Smooth muscle cell of the brain vasculature (primary cell): ENCODE measurements at places on chromosomes 5 and 9.

- no peak for DNase-seq
Measured at GRCh38 chr5:177090813-177091212, 4.1 kb downstream of the FGFR4 start.

GRCh38 chr5:128424646-128425045 lies 113.4 kb downstream of the FBN2 start:
- DNase-seq = no peak

GRCh38 chr5:73192370-73192769 lies 19.4 kb downstream of the TMEM174 start:
- no peak for DNase-seq

DNA sequence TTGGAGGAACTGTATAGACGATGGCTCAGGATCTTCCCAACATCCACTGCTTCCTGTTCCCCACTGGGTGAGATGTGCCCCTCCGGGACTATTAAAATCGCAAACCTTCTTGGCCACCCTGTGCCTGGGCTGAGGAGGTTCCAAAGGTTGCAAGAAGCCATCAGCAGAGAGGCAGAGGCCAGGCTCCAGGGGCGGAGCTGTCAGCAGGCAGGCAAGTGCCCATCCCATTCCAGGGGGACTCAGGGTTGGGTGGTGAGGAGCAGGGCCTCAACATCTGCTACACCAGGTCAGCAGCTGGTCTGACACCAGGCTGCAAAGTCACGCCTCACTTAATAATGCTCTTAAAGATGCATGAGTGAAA lies 2.2 kb downstream of the BTNL3 start:
- no peak for DNase-seq

DNA sequence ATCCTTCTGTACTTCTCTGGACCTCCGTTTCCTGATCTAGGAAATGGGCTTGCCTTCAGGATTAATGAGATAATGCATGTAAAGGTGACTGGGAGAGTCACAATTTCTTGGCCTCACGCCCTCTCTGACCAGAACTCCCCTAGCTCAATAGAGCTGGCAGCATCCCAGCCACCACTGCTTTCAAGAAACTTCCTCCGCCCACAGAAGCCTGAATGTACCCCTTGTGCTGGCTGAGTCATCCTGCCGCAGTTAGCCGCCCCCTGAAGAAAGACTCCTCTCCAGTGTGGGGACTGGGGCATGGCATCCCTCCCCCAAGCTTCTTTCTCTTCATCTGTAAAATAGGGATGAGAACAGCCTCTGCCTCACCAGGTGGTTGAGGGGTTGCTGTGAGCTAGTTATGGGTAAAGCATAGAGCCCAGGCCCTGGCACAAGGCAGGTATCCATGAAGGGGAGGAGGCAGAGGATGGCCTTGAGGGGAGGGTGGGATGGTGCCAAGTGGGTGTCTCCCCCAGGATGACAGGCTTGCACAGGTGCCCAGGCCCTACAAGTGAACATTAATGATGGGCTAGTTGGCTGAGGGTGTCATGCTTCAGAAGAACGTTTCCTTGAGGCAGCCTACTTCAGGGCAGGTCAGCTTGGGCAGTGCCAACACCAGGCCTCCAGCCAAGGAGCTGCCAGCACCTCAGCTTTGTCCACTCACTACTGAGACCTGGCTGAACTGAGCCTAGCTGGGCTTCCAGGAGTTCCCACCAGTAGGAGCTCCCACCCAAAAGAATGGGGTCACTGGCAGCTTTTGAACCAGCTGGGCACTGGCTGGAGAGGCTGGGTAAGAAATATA lies 3.4 kb downstream of the PDLIM4 start:
- DNase-seq = no peak

GRCh38 chr5:161034451-161034850 lies 182.4 kb upstream of the ATP10B start:
- DNase-seq = no peak

DNA sequence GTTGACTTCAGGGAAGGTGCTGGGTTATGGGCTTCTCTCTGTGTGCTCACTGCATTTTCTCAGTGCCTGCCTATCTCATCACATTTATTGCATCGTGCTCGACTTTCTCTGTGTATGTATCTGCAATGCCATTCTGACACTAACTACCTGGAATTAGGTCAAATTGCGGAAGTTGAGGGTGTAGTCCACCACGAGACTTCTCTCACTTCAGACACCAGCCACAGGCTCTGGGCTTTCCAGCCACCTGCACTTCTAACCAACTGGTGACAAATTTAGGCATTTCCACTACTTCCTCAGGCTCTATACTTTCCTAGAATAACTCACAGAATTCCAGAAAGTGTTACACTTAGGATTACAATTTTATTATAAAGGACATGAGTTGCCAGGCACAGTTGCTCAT lies 188.6 kb upstream of the ZNF608 start:
- no peak for DNase-seq

GRCh38 chr5:14142202-14142826 lies 828 bp upstream of the TRIO start:
- no peak for DNase-seq

- no peak for DNase-seq
Measured at GRCh38 chr5:149765932-149766331, 35.8 kb downstream of the PPARGC1B start.

GRCh38 chr5:79236362-79236969 lies 535 bp downstream of the JMY start:
- DNase-seq = no peak

GRCh38 chr5:1167361-1167727 lies 34.1 kb upstream of the SLC6A19 start:
- DNase-seq = no peak
